DND-41 (cell line): ENCODE measurements at places on chromosomes 2 and 18.

DNA sequence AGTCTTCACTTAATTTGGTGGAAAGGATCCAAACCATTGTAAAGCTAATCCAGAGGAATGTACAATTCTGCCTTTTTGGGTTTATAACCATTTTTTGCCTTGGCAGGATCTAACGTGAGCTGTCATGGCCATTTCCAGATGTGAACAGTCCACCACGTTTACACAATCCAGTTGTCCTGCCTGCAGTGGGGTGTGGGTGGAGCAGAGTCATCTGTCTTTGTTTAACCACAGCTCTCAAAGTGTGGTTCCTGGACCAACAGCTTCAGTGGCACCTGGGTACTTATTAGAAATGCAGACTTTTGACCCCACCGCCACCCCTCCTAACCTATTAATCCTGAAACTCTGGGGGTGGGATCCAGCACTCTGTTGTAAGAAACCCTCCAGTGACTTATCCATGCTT is 35.9 kb downstream of the FHOD3 start:
- DNase-seq = no peak

GRCh38 chr2:63851691-63852311 is 10.1 kb downstream of the UGP2 start:
- no peak for DNase-seq

- no peak for DNase-seq
These were observed 575.0 kb downstream of the DCDC2C start for GRCh38 chr2:4278392-4278791.

DNA sequence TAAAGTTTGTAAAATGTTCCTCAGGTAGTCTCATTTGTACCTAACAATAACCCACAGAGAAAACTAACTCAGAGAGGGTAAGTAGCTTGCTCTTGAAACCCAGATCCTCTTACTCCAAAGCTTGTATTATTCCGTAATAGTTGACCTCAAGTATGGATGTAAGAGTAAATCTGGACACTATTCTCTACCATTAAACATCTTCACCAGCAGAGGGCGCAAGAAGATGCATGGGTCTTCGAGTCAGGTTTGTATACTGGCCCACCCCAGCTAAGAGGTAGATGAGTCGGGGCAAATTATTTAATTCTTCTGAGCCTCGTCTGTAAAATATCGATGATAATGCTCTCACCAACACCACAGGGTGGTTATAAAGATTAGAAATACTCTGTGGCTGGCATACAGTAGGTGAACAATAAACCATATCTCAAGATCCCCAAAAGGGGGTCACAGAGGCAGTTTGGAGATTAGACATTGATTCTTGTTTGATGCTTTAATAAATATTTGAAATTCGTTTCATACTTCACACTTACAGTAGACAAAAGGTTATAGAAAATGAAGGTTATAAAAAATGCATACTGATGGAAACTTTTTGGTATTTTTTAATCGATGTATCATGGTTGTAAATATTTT is 3.5 kb upstream of the CABLES1 start:
- peak; percentile 61 for DNase-seq

GRCh38 chr18:47249314-47249981 is 2.0 kb downstream of the SKOR2 start:
- no peak for DNase-seq

- no peak for DNase-seq
These were observed 255.2 kb downstream of the ACKR3 start for GRCh38 chr2:236824836-236825235.

DNA sequence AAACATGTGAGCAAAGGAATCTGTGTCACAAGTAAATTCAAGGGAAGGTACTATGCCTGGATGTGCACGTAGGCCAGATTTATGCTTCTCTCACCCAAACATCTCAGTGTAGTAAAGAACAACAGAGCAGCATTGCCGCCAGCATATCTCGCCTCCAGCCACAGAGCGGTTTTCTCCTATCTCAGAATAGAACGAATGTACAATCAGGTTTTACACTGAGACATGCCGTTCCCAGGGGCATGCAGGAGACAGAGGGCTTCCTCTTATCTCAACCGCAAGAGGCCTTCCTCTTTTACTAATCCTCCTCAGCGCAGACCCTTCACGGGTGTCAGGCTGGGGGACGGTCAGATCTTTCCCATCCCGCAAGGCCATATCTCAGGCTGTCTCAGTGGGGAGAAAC is 175.3 kb downstream of the RPIA start:
- no peak for DNase-seq

GRCh38 chr2:240858871-240859270 is 9.8 kb upstream of the AGXT start:
- DNase-seq = no peak

- DNase-seq = no peak
These were observed 185.1 kb upstream of the LHCGR start for GRCh38 chr2:48940606-48941005.

- DNase-seq = no peak
These were observed 95.8 kb upstream of the SMAD2 start for GRCh38 chr18:48026216-48026615.

DNA sequence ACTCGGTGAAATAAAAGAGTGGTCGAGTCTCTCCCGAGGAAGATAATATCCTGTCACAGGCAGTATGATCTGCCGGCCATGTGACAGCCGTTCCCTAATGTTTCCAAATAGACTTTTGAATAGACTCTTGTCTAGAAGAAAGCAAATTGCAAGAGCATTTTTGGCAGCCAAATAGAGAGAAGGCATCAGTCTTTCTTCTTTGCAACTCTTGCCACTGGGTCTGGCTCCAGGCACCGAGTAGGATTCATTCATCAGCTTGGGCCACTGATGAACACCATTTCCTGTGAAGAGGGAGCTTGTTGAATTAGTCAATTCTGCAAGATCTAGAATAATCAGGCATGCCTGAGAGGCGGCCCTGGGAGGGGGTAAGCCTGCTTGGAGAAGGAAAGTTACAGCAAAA is 165.6 kb downstream of the KLHL29 start:
- DNase-seq = no peak

- no peak for DNase-seq
These were observed 66.3 kb downstream of the EMX1 start for GRCh38 chr2:72983500-72984161.

- peak; percentile 8 for DNase-seq
These were observed 380.2 kb downstream of the LNPK start for GRCh38 chr2:175621821-175622220.

DNA sequence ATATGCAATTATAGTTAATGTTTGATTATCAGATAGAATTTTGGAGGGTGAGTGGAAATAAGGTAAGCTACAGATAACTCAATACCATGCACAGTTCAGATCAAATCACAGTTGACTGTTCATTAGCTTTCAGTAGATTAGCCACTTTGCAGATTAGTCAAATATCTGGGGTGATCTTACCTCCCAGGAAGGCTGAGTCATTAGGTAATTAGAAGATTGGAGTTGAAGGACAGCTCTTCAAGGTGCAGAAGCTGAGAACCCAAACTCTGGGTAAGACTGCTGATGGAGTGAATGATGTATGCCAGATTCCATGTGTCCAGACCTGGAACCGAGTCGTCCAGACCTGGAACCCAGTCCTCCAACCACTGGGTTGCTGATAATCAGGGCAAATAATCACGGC is 262.8 kb upstream of the UBE2E3 start:
- no peak for DNase-seq

- no peak for DNase-seq
These were observed 116.4 kb downstream of the KCNJ3 start for GRCh38 chr2:154814856-154815255.

DNA sequence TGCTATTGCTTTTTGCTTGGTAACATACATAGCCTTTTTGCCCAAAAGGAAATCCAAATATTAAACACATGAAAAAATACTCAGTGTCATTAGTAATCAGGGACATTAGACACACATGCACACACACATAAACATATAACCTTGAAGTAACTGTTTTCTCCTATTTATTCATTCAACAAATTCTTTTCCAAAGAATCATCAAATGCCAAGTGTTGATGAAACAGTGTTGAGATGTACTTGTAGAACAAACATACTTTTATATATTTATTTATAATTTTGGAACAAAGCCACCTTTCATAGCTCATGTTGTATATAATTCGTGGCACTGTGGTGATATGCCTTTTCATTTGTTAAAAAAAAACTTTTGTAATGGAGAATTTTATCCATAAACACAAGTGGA is 81.0 kb downstream of the APLF start:
- DNase-seq = no peak

GRCh38 chr2:96575785-96576456 is 39.4 kb downstream of the ARID5A start:
- DNase-seq = no peak

DNA sequence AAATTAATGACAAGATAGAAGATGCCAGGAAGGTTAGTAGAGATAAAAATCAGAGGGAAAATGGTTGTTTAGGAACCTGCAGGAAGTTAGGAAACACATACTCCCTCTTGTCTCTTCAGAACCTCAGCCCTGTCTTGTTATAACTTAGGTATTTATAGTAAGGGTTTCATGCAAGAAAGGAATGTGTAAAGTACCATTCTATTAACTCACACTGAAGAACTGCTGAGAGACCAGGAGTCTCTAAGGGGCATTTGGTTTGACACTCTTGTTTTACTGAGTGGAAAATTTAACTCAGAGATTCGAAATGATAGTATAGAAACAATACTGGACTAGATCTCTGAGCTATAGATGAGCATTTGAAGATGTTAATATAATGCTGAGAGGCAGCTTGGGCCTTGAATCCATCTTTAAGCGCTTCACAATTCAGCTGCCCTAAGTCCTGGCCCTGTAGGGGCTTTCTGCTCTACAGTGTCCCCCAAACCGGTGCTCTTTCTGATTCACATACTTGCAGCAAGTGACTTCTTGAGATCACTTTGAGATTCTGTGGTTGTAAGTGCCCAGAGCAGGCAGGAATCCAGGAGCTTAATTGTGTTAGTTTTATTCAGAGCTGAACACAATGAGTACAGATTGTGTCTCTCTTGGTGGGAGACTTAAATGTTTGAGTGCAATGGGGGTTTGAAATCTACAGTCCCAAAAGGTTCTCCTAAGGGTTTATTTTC is 235.0 kb upstream of the RGPD4 start:
- DNase-seq = no peak

DNA sequence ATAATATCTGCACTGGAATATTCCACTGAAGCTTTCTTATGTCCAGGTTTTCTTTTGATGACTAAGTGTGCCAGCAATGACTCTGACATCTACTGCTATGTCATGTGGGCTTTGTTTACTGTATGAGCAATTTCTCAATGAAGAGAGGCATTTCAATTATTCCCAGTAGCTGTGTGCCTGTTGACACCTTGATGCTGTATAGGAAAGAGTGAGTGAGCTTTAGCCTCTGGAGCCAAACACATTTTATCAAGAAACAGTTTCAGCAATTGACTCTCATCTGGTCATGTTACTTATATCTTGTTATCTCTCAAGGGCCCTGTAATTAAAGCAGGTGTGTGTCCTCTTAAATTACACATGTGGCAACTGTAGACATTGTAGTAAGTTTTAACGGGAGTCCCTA is 493.2 kb upstream of the FANCL start:
- DNase-seq = no peak

DNA sequence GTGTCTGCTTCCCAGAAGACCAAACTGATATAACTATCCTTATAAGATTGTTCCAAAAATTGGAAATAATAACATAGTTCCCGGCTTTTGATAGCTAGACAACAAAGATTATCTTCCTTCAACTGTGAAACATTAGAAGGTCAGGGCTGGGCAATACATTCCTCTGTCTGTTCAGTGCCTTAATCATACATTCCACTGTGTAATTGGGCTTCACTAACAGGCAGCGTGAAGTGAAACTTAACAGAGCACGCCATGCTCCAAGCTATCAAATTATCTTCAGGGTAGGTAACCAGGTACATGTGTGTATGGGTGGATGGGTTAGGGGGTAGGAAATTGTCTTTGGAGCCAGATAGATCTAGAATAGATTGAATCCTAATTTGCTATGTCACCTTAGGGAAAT is 23.5 kb upstream of the ARL5A start:
- no peak for DNase-seq

- DNase-seq = no peak
These were observed 147.4 kb downstream of the SETBP1 start for GRCh38 chr18:44828080-44828479.

DNA sequence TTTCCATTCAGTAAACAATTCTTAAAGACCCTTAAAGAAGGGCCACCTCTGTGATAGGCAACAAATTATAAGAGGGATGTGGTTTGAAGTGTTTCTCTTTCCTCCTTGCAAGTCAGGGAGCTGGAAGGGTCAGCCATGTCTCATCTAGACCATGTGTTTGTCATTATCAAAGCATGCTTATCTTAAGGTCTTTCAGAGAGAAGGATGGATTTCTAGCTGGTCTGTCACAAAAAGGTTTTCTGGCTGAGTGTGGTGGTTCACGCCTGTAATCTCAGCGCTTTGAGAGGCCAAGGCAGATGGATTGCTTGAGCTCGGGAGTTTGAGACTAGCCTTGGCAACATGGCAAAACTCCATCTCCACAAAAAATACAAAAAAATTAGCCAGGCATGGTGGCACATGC is 59.2 kb upstream of the PEX13 start:
- no peak for DNase-seq

DNA sequence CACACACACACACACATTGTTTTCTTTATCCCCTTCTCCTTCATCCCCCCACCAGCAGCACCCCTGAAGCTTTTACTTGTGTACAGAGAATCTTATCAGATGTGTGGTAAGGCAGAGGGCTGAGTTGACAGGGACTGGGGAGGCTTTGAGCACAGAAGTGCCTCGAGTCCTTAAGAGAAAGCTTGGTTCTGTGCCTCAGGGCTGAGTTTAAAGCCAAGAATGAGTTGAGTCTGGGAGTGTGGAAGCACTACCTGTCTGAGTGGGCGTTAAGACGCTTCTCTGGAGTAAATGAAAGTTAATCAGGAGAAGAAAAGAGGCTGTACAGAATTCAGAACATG is 2.7 kb downstream of the ID2 start:
- peak; percentile 76 for DNase-seq

DNA sequence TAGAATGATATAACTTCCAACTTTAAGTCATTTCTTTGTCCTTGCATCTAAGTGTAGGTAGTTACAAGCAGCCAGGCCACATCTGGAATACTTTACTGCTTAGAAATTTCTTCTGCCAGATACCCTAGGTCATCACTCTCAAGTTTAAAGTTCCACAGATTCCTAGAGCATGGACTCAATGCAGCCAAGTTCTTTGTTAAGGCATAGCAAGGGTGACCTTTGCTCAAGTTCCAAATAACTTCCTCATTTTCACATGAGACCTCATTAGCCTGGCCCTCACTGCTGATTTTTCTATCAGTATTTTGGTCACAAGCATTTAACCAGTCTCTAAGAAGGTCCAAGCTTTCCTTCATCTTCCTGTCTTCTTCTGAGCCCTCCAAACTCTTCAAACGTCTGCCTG is 7.8 kb upstream of the UGT1A9 start:
- DNase-seq = no peak

GRCh38 chr2:158926478-158926948 is 41.9 kb upstream of the TANC1 start:
- no peak for DNase-seq

- no peak for DNase-seq
These were observed 146.6 kb downstream of the TNS1 start for GRCh38 chr2:217856159-217856558.

GRCh38 chr2:169978402-169979017 is 151.3 kb downstream of the UBR3 start:
- DNase-seq = no peak

DNA sequence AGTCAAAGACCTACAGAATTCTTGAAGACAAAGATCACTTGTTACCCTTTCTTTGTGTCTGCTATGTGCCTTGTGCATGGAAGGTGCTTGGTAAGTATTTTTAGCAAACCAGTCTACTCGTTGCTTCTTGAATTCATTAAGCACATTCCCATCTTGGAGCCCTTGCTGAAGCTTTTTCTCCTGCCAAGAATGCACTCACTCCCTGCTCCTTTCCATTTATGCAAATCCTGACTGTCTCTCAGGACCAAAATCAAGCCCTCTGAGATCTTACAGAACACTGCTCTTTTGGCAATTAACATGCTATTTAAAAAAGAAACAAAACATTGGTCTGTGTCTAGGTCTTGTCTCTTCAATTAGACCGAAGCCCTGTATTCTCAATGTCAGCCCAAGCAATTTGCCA is 75.8 kb downstream of the CLHC1 start:
- DNase-seq = no peak
